Activated CD8-positive, alpha-beta T cell treated with anti-CD3 and anti-CD28 coated beads for 36 hours (primary cell): ENCODE measurements at places on chromosomes 6 and 20.

DNA sequence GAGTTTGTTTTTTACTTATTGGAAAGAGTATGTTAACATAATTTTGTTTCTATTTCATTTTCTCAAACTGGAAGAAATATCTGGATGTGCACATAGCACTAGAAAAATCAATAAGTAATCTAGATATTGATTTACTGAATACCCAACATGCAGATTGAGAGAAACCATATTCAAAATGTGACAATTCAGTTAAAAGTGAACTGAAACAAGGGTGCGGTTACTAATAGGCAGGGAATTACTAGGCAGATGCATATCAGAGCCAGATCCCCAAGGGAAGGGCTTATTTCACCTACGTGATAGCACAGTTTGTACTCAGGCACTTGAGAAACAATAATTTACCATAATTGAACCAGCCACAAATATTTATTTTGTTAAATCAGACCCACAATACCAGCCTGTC, 493.1 kb upstream of the FLRT3 start:
- H3K27ac ChIP-seq: no peak overlapping the region
- H3K4me1 ChIP-seq: no peaks in the 10 kb centered on the region
- no peaks in the 10 kb centered on the region for H3K36me3 ChIP-seq

DNA sequence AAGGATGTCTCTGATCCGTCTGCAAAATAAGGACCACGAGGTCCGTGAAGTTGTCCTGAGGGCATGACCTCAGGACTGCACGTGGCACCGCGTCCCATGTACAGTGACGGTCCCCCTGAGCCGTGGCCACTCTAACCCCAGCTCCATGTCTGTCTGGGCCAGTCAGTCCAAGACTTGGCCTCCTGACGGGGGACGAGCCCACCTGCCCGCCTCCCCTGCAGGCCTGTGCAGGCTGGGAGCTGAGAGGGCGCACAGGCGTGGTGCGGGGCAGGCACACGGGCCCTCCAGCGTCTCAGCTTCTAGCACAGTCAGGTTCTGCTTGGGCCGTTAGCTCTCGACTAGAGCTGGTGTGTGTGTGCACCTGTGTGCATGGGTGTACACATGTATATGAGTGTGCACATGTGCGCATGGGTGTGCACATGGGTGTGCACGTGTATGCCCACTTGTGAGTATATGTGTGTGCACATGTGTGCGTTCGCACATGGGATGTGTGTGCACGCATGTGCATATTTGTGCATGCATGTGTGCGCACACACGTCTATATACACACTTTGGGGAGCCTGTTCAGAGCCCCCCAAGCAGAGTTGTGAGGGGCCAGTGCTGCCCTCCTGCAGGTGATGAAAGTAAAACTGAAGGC, 307.0 kb downstream of the TAF4 start:
- DNase-seq: no peak
- H3K27ac ChIP-seq: no peak overlapping the region
- no peaks in the 10 kb centered on the region for H3K27me3 ChIP-seq
- H3K4me3 ChIP-seq: no peak overlapping the region

GRCh38 chr6:117771403-117771802, 96.1 kb downstream of the NUS1 start:
- H3K4me1 ChIP-seq: no peaks in the 10 kb centered on the region
- no peak overlapping the region for H3K4me3 ChIP-seq
- H3K36me3 ChIP-seq: no peaks in the 10 kb centered on the region
- peaks cover 7% of the 10 kb centered on the region for H3K27me3 ChIP-seq

DNA sequence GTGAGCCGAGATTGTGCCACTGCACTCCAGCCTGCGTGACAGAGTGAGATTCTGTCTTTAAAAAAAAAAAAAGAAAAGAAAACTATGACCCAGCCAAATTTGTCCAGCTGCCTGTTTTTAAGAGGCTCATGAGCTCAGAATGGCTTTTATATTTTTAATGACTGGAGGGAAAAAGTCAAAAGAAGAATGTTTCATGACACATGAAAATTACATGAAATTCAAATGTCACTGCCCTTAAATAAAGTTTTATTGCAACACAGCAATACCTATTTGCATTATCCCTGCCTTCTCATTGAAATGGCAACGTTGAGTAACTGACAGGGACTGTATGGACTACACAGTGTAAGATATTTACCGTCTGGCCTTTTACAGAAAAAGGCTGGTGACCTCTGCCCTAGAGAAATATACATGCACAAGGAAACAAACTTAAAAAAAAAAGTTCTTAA, 11.4 kb downstream of the SENP6 start:
- peak overlapping the region; percentile 62 for H3K27ac ChIP-seq
- no peaks in the 10 kb centered on the region for H3K27me3 ChIP-seq
- peaks cover 28% of the 10 kb centered on the region for H3K36me3 ChIP-seq
- no peak for DNase-seq

DNA sequence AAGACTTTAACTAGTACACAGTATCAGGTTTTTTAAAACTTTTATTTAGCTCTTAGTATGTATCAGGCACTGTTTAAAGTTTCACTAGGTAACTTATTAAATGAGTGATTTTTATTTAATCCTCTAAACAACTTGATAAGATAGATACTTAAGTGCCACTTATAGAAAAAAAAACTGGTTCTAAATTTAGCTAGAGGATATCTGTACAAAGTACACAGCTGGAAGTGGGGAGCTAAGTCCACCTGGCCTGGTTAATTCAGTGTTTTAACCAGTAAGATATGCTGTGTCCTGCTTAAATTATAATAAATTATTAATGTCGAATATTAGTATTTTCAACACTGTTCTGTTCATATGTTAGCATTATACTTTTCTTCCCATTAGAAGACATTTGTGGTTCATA, 37.5 kb downstream of the SYCP2 start:
- H3K27ac ChIP-seq: no peak overlapping the region
- DNase-seq: no peak
- H3K36me3 ChIP-seq: no peaks in the 10 kb centered on the region

DNA sequence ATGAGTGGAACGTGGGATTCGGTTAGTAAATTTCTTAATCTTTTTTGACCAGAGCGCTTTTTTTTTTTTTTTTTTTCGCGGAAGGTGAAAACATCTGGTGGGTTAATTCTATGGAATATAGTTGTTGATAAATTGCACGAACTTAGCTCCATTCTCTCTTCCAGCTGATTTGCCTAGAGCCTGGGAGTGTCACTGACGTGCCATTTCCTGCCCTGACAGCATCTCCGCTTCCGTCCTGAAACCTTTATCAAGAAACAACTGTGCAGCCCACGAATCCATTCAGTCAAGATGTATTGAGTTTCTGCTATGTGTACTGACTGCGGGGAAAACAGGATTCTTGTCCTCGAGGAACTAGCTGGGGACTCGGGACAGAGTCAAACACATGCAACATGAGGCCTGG, 59.5 kb upstream of the TGM3 start:
- no peak overlapping the region for H3K27ac ChIP-seq
- no peak overlapping the region for H3K4me3 ChIP-seq
- no peak for DNase-seq
- no peaks in the 10 kb centered on the region for H3K4me1 ChIP-seq
- peaks cover 2% of the 10 kb centered on the region for H3K27me3 ChIP-seq

- H3K4me1 ChIP-seq: no peaks in the 10 kb centered on the region
- H3K27me3 ChIP-seq: peaks cover 1% of the 10 kb centered on the region
- no peak for DNase-seq
- no peak overlapping the region for H3K4me3 ChIP-seq
- H3K36me3 ChIP-seq: no peaks in the 10 kb centered on the region
- H3K27ac ChIP-seq: no peak overlapping the region
Observed at GRCh38 chr6:88361754-88362153, 195.6 kb upstream of the CNR1 start.

GRCh38 chr20:34110025-34110744, 1.9 kb downstream of the EIF2S2 start:
- H3K4me3 ChIP-seq: peak overlapping the region; percentile 98
- no peak for DNase-seq
- no peaks in the 10 kb centered on the region for H3K27me3 ChIP-seq
- peaks cover 51% of the 10 kb centered on the region for H3K4me1 ChIP-seq
- peak overlapping the region; percentile 99 for H3K27ac ChIP-seq

DNA sequence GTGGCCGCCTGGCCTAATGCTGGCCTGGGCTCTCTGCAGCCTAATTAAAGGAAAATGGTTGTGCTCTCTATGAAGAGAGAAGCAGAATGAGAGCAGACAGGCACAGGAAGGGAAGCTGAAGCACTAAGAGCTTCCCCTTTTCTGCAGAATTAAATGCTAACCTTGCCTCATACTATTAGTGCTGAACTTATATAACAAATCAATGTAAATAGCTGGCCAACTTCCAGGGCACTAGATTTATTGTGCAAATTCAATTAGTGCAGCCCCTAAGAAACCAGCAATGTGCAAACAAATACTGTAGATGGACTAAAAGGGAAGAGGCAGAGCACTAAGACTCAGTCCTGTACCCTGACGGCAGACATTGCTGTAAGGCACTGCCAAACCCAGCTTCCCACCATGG, 36.1 kb upstream of the INSM1 start:
- no peak overlapping the region for H3K27ac ChIP-seq
- H3K36me3 ChIP-seq: no peaks in the 10 kb centered on the region
- no peak for DNase-seq
- H3K27me3 ChIP-seq: peaks cover 8% of the 10 kb centered on the region
- H3K4me1 ChIP-seq: peaks cover 3% of the 10 kb centered on the region

GRCh38 chr20:32789896-32790750, 27.9 kb downstream of the DNMT3B start:
- no peaks in the 10 kb centered on the region for H3K27me3 ChIP-seq
- DNase-seq: peak; percentile 82
- H3K4me3 ChIP-seq: no peak overlapping the region

- no peak for DNase-seq
- H3K36me3 ChIP-seq: no peaks in the 10 kb centered on the region
- no peaks in the 10 kb centered on the region for H3K4me1 ChIP-seq
- H3K27me3 ChIP-seq: no peaks in the 10 kb centered on the region
Observed at GRCh38 chr6:120392941-120393340, 941.3 kb downstream of the TBC1D32 start.

GRCh38 chr20:20859510-20859909, 147.1 kb upstream of the RALGAPA2 start:
- H3K4me3 ChIP-seq: no peak overlapping the region
- peaks cover 4% of the 10 kb centered on the region for H3K27me3 ChIP-seq
- no peaks in the 10 kb centered on the region for H3K36me3 ChIP-seq
- DNase-seq: no peak

GRCh38 chr6:29499704-29500103, 11.9 kb upstream of the MAS1L start:
- H3K4me3 ChIP-seq: no peak overlapping the region
- no peak overlapping the region for H3K27ac ChIP-seq
- H3K4me1 ChIP-seq: no peaks in the 10 kb centered on the region
- H3K27me3 ChIP-seq: peaks cover 9% of the 10 kb centered on the region
- DNase-seq: no peak

DNA sequence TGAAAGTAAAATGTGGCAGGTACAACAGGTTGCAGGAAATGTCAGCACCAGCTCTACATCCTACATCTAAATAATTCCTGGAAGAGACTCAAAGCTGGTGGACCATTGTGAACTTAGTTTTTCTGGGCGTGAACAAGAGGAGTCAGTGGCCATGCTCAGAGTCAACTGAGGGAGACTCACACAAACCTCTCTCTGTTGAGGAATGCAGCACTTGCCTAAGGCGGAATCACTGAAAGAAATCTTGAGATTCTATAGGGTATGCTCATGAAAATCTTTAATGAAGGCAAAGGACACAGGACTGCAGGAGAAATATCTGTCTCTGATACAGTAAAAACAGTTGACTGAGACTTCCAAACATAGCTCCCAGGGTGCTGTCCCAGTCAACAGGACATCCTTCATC, 22.5 kb downstream of the SLC17A4 start:
- no peak overlapping the region for H3K27ac ChIP-seq
- no peak overlapping the region for H3K4me3 ChIP-seq
- no peaks in the 10 kb centered on the region for H3K36me3 ChIP-seq
- peaks cover 7% of the 10 kb centered on the region for H3K4me1 ChIP-seq

- no peaks in the 10 kb centered on the region for H3K36me3 ChIP-seq
- no peak overlapping the region for H3K4me3 ChIP-seq
- no peaks in the 10 kb centered on the region for H3K4me1 ChIP-seq
- no peak overlapping the region for H3K27ac ChIP-seq
- no peaks in the 10 kb centered on the region for H3K27me3 ChIP-seq
Observed at GRCh38 chr20:57106692-57107091, 159.7 kb downstream of the BMP7 start.

- H3K4me1 ChIP-seq: peaks cover 6% of the 10 kb centered on the region
- no peak overlapping the region for H3K4me3 ChIP-seq
- peaks cover 85% of the 10 kb centered on the region for H3K27me3 ChIP-seq
Observed at GRCh38 chr6:100459592-100460184, 5.0 kb downstream of the SIM1 start.

DNA sequence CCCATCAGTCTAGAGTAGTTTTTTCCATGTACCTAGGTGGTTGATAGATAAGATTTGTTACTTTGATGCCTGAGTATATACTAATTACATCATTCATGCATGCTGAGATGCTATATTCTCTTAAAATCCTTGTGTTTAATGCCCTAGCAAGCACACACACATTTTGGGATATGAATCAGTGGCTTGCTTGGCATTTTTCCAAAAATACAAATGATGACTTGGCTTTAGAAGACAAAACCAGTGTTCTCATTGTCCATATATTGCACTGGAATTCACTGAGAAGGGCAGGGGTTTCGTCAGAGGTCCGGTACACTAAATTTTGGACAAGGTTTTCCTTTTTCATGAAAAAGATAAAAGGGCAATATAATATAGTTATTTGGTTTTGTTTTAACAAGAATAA, 24.9 kb downstream of the GTPBP2 start:
- DNase-seq: no peak
- H3K4me3 ChIP-seq: no peak overlapping the region
- peaks cover 36% of the 10 kb centered on the region for H3K36me3 ChIP-seq
- peaks cover 2% of the 10 kb centered on the region for H3K4me1 ChIP-seq

- peak overlapping the region; percentile 94 for H3K27ac ChIP-seq
- no peak for DNase-seq
- peaks cover 47% of the 10 kb centered on the region for H3K36me3 ChIP-seq
- H3K27me3 ChIP-seq: no peaks in the 10 kb centered on the region
- peak overlapping the region; percentile 97 for H3K4me3 ChIP-seq
Observed at GRCh38 chr6:28124971-28125353, 553 bp downstream of the ZSCAN16 start.

DNA sequence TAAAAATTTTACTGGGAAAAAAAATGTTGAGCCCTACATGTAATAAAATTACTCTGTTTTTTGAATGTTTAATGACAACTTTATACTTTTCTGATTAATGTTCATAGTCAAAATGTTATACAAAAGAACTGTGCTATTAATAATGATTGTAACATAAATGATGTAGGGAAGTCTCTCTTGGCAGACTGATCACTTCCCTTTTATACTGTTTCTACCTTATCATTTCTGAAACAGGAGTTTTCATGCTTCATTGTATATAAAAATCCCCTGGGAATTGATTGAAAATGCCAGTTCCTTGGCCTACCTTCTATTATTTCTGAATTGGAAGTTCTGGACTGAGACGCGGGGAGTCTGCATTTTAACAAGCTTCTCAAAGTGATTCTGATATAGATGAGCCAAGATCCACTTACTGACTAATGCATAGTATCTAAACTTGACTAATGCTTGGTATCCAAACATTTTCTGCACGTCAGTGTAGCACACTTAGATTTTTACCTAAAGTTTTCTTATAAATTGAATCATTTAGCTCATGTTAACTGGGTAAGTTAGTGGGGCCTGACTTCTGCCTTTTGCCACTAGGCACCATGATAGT, 7.2 kb upstream of the HDAC2 start:
- peaks cover 3% of the 10 kb centered on the region for H3K27me3 ChIP-seq
- no peaks in the 10 kb centered on the region for H3K4me1 ChIP-seq
- H3K4me3 ChIP-seq: no peak overlapping the region
- H3K36me3 ChIP-seq: no peaks in the 10 kb centered on the region
